Stimulated activated CD8-positive, alpha-beta memory T cell treated with anti-CD3 and anti-CD28 coated beads, Interleukin-2, amount 100 ng/mL, for 1 hour (primary cell): ENCODE measurements at places on chromosomes 16 and 17.

GRCh38 chr17:16269658-16270057 is 52.6 kb downstream of the PIGL start:
- no peak for DNase-seq

GRCh38 chr16:72752004-72752695 is 295.8 kb downstream of the ZFHX3 start:
- DNase-seq: no peak

DNA sequence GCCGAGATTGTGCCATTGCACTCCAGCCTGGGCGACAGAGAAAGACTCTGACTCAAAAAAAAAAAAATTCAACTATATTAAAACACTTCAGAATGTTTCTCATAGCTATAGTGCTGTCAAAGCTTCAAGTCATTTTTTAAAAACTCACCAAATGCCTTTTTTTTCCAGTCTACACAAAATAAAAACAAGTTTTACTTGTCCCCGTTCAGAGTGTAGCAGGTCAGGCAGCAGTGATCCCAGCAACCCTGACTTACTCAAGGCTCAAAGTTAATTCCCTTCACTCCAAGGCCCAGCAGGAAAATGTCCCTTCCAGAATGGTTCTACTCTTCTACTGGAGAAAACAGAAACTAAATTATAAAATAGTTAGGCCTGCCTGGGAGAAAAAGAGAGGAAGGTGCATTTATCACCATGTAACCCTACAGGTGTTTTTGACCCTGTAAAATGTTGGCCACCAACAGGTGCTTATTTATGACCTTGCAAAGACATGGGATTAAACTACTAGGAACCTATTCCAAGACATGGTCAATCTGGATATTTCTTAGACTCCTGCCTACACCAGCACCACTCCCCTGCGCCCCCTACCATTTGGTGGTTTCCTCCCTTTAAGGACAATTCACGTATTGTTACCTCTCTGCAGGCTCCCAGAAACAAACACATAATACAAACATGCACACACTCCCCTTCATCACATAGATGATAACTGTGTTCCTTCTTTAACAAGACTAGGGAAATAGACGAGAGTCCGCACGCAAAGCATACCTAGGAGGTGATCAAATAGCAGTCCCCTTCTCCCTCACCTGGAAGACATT is 5.4 kb downstream of the AMFR start:
- DNase-seq: no peak

DNA sequence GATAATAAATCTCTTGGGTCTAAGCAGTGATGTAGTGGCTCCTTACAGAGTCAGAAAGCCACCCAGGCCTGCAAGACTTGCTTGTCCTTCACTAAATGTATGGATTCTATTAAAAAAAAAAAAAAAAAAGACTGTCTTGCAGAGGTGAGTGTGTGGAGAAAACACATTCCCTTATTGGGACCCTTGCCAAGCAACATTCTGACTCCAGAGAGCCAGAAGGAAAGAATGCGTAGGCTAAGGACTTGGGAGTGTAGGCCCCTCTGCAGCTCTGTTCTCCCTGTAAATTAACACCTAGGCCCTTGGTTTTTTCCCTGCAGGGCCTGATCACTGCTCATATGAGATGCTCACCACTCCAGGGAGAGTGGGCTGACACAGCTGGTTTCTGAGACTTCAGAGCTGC is 17.8 kb downstream of the SCPEP1 start:
- DNase-seq: no peak

GRCh38 chr16:25875956-25876598 is 184.3 kb downstream of the HS3ST4 start:
- no peak for DNase-seq

DNA sequence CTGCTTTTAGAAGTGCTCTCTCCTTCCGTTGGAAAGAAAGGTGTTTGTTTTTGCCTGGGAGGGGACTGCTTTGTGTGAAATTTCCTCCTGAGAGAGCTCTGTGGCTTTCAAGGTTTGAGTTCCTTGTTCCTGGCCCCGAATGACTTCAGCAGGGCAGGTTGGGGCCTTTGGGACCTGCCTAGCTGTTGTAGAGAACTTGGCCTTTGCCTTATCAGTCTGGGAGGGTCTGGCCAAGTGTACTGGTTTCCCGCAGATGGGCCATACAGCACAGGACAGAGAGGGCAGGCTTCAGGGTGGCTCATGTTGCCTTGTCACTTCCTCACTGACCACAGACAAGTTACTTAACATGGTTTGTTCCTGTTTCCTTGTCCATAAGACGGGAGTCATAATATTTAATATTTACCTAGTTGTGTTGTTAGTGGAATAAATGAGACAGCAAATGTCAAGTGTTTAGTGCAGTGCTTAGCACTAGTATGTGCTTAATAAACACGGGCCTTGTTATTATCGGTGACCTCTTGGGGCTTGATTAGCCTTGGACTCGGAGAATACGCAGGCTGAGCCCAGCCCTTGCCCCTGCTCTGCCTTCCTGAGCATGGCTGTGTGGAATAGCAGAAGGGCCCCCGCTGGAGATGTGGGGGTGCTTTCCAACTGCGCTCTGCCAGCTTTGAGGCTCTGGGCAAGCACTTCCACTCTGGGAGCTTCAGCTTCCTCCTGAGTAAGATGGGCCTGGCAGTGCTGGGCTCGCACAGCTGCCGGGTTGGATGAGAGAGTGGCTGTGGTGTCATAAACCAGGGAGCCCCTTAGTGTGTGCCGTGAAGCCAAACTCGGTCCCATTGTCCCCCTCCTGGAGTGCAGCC is 6.6 kb downstream of the PRSS8 start:
- DNase-seq: no peak

DNA sequence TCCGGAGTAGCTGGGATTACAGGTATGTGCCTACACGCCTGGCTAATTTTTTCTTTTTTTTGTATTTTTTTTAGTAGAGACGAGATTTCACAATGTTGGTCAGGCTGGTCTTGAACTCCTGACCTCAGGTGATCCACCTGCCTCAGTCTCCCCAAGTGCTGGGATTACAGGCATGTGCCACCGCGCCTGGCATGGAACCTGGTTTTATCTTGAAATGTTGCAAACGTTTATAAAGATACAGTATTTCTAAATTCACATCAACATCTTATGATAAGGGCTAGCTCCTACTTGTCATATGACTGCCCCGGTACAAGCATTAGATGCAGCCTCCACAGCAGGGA is 1.5 kb upstream of the IST1 start:
- no peak for DNase-seq

GRCh38 chr17:53462393-53462811 is 360.3 kb upstream of the KIF2B start:
- DNase-seq: no peak

- no peak for DNase-seq
Observed at GRCh38 chr16:21023509-21024202, 123.1 kb downstream of the LYRM1 start.

- no peak for DNase-seq
Observed at GRCh38 chr17:10271106-10271562, 72.7 kb upstream of the GAS7 start.

- DNase-seq: no peak
Observed at GRCh38 chr17:45906237-45906636, 11.9 kb downstream of the MAPT start.

DNA sequence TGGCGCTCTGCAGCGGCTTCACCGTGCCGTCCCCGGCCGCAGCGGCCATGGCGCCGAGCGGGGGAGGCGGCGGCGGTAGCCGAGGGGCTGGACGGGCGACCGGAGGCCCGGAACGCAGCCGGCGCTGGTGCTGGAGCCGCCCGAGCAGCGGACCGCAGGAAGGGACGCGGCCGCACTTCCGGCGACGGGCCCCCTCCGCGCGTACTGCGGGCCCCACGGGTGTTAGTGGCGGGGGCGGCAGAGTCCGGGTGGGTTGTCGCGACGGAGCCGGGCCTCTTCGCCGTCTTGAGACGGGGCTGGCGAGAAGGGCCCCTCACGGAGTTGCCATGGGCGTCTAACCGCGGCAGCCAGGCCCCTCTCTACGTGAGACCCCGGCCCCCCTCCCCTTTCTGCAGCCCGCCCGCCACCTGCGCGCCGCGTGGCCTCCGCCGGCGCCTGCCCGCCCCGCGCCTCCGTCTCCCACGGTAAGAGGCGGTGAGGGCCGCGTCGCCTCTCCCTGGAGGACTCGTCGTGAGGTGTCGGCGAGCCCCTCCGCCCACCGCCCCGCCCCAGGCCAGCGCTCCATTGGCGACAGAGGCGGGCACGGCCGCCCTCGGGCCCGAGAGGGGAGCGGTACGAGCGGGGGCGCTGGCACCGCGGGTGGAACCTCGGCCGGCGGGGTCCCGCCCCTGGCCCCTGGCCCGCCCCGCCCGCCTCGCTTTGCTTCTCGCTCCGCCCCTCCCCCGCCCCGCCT is at the start of the genes VPS9D1 and ZNF276:
TSS of gene VPS9D1 (minus strand) at position 86 of the 733 bp plus-strand sequence. CDS start at position 49, 37 bp downstream.
TSS of gene ZNF276 (plus strand) at position 725 of the 733 bp plus-strand sequence. CDS start 104 bp downstream, outside the sequence.
- DNase-seq: peak; percentile 72

DNA sequence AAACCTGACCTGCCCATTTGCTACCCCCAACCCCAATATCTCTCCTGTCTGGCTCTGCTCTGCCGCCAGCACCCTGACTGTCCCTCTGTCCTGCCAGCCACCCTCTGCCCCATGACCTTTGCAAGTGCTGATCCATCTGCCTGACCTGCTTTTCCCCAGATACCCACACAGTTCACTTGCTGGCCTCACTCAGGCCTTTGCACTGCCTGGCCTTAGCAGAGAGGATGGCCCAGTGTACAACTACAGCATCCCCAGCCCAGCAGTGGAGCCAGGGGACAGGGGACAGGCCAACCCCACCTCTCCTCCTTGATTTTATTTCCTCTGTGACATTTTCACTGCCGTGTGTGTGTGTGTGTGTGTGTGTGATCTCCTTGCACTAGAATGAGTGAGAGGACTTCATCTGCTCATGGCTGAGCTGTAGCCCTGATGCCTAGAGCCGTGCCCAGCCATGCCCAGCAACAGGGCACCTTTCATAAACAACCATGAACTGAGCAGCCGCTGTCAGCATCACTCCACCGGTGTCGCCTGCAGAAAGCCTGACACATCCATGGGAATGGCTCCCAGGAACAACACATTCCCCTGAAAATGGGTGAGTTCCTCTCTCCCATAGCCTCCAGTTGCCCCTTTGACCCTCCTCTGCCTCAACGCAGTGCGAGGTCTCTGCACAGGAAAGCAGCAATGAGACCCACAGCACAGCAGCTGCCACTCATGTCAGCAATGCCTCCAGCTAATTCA is 36.0 kb upstream of the RBFOX3 start:
- no peak for DNase-seq

DNA sequence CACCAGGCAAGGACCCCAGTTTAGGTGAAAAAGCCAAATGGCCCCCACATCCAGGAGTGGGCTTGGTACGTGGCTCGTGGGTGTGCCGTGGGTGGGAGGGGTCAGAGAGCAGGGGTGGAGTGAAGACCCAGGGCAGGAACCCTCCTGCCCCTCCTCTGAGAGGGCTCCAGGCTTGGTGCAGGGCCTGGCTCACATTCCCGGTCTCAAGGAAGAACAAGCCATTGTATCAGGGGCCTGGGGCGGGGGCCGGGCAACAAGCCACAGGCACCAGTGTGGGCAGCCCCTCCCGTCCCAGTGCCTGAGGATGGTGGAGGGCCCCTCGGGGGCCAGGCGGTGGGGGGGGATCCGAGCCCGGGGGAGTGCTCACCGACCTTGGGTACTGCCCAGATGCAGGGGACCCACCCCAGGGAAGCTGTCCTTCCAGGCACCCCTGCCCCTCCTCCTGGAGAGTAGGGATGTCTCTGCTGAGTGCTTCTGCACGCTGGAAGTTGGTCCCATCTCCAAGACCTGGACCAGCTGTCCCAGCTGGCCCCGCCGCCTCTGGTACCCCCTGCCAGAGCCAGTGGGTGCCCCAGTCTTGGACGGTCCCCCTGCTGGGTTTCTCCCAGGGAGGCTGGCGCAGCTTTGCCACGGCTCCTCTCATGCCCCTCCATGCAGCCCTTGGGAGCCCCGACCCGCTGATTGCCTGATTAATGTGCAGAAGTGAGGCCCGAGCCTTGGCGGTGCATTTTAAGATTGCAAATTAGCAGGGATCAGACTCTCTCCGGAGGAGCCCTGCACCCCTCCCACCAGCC is 83.7 kb downstream of the RTN4RL1 start:
- no peak for DNase-seq

DNA sequence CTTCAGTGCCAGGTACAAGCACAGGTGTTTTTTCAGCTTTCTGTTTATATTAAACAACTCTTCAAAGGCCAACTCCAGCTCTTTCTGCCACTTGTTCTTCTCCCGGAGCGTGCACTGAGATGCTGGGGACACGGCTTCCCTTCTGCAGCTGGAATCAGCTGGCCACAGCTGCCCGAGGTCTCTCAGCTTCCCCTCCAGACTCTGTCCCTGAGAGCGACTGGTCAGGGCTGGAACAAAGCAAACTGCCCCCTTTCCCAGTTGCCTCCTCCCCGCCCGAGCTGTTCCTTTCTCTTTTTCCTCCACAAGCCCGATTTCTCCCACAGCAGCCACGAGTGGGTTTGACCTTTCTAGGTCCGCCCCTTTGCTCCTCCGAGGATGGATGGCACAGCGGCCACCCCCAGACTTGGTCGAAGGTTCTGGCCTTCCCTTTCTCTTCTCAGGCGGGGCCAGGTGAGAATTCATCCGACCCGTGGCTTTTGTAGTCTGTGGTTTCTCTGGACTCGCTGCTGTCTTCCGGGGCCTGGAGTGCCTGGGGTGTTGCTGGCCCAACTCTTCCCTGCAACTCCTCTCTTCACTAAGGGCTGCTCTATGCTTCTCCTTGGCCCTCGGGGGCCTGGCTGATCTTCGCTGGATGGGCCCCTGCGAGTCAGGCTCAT is 11.5 kb downstream of the CEP295NL start:
- no peak for DNase-seq

DNA sequence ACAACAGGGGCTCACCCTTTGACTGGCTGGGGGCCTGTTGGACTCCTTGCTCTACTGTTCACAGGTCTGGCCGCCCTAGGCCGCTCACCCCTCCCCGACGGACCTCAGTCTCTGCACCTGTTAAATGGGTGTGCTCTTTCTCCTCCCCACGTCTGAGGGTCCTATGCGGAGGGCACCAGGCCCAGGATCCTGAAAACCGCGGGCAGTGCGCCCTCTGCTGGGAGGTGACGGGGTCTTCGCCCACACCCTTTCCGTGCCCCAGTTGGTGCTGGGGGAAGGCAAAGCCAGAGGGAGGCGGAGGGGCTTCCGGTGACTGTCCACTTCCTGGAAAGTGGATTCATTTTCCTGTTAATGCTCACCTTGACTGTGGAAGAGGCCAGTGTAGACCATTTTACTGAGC is 1010.9 kb downstream of the KCNJ18 start:
- no peak for DNase-seq

DNA sequence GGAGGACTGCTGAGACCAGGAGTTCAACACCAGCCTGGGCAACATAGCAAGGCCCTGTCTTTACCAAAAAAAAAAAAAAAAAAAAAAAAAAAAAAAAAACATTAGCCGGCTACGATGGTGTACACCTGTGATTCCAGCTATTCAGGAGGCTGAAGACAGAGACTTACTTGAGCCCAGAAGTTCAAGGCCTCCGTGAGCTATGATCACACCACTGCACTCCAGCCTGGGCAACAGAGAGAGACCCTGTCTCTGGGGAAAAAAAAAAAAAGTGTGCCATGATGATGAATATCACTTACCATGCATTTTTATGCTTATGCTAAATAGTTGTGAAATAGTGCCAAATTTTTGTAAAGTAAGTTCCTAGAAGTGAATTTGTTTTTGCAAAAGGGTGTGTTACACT is 197.0 kb downstream of the LGALS9B start:
- no peak for DNase-seq

DNA sequence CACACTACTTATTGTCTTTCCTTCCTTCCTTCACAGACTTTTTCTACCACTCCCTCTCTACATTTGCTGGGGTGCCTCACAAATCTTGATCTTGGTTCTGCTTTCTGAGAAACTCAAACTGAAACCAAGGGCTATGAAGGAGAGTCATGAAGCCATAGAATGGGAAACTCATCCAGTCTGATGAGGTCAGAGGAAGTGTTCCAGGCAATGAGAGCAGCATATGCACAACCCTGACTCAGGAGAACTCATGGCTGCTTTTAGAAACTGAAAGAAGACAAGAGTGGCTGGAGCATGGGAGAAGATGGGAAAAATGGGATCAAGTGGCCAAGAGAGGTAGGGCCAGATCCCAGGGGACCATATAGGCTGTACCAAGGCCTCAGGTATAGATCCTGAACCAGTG is 130.0 kb upstream of the TOX3 start:
- DNase-seq: no peak
